ENCODE measurements at places on chromosomes 3 and 15.

GRCh38 chr3:190514413-190515153 lies 698 bp downstream of the IL1RAP start:
- peak; percentile 57 for DNase-seq

DNA sequence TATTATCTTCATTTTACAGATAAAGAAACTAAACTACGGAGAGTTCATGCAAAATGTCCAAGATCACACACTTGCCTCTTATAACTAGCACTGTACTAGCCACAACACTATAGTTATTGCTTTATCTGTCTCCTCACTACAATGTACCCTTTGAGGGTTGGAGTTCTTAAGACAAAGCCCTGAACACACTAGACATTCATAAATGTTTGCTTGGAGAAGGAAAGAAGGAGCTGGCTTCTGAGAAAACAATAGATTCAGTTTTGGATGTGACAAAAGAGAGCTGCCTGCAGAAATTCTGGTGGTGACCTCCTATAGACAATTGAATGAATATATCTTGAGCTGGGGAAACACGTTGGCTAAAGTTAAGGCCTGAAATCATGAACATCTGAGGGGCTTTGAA lies 169.9 kb upstream of the ARHGEF26 start:
- DNase-seq, result no peak

DNA sequence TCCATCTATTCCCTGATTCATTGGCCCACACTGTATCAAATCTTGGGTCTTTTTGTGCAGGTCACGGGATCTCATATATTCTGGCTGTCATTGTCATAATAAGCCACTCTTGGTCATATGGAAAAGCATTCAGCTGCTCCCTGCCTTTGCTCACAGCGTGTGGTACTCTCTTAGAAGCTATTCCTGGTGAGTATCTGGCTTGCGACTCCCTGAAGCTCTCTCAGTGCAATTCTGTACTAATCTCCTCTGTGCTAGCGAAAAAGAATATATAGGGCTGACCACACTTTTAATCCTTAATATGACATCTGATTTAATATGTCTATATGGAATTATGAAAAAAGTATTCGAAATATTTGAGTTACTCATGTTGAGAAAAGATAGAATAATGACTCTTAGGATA lies 440.8 kb upstream of the GBE1 start:
- DNase-seq, result no peak

DNA sequence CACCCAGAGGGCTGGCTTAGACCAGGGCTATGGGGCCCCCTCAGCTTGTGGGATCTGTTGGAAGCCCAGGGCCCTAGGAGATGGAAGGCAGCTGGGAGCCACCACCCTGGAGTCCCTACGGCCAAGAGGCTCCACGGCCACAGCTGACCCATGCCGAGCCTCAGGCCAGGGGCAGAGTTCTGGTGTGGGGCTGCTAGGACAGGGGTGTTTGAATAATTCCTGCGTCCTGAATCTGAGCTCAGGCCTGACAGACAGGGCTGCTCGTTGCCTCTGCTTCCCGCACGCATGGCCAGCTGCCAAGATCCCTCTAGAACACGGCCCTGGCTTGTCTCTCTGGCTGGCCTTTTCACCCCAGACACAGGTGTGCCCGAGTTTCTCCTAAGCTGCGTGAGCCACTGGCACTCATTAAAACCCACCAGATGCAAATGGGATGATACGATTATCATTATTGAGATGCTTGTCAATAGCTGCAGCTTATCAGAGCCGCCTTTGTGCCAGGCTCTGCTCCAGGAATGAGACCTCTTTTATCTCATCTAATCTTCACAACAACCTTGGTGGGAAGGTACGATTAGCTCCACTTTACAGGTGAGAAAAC lies 70.2 kb downstream of the EFCAB12 start:
- no peak for DNase-seq

- no peak for DNase-seq
These were observed 43.9 kb downstream of the CCNL1 start for GRCh38 chr3:157116017-157116416.

DNA sequence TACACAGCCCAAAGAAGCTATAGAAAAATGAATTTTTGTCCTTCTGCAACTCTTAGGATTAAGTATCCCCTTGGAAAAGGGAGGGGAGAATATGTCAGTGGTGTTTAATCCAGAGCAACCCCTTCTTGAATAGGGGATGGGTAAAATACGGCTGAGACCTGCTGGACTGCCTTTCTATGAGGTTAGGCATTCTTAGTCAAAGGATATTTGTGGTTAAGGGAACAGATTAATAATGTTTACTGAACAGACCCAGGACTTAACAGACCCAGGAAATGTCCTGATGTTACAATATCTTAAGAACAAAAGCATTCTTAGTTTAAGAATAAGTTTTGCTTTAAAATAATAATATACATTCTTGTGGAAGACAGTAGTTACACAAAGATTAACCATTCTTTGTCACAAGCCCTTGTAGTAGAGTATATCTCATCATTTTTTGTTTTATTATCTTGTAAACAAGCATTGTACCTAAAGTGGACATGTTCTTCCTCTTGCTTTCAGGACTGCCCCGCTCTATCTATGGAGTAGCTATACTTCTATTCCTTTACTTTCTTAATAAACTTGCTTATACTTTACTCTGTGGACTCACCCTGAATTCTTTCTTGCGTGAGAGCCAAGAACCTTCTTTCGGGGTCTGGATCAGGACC lies 43.8 kb upstream of the B3GALNT1 start:
- DNase-seq, result no peak

DNA sequence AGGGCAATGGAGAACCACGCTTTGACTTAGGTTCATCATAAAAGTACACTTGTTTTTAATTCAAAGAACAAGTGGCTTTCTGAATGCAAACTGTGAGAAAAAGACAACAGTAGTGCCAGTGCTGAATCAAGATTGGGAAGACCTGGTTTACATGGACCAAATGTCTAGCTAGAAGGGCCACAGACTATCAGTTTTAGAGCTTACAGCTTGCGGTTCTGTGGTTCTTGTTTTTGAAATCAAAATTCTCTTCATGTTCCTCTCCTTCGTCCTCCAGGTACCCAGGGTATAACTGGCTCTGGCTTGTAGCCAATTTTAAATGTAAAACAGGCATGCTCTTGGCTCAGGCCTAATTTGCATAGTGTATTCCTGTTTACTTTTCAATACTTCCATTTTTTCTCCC lies 124.6 kb downstream of the TGFBR2 start:
- no peak for DNase-seq

DNA sequence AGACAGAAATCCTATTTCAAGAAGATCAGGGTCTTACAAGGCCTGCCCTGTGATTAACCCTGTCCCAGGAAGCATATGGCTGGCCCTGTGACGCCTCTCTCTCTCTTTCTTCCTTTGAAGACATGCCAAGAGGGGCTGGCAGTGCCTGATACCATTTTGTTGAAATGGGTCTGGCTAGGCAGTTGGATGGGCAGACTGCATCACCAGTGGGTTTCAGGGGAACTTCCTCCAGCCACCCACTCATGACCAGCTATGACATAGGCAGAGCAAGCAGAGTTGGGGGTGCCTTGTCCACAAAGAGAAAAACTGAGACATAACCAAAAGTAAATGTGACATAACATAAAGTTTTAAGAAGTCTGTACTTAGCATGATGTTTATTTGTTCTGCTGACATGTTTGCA lies 31.4 kb upstream of the MANF start:
- DNase-seq, result peak; percentile 22

DNA sequence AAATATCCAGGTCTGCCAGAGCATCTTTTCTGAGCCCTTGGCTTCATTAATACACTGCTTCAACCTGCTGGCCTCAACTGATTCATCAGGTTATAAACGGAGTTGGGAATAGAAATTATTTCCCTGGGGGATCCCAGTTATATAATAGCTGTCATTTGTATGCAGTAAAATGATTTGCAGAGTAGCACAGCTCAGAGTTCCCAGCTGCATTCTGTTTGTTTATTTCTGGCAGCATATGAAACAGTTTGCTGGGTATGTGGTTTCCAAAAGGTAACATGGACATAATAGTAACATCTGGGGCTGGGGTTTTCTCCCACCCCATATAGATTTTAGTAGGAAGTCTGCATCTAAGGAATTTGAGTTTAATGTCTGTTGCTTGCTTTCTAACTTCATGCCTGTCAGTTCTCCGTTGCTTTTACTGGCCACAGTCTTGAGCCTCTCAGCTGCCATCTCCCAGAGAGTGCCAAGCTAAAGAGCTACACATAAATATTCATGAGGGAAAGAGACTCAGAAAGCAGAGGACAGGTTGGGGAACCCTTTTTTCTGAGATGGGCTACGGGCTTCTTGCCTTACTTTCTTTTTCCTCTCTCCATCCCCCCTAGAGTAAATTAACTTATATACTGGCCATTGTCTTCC lies 124.6 kb downstream of the TMEM108 start:
- DNase-seq, result no peak

- no peak for DNase-seq
These were observed 165.2 kb downstream of the ZPLD1 start for GRCh38 chr3:102599819-102600576.

DNA sequence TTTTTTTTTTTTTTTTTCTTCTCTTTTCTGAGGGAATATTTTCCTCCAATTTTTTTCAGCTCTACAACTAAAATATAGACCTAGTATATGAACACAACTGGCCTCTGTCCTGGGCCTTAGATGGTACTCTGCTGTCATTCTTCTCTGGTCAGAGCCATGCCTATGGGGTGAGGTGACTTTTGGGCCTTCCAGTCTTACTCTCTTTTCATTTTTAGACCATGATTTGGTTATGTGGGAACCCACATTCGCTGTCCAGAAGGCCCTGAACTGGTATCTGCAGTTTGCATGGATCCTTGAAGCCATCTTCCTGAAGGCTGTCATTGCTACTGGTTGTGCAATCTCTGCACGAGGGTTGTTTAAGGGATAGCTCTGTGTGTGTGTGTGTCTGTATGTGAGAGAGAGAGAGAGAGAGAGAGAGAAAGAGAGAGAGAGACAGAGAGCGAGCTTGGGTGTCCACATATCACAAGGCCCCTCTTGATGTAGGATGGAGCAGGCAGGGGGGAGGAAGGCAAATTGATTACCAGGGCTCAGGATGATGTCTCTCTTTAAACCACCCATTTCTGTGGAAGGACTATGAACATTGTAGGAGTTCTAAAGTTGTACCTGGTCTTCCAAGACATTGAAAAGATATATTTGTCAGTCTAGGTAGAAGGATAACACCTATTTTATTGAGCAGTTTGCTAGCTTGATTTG lies 6.9 kb downstream of the TGFBR2 start:
- DNase-seq, result no peak

- DNase-seq, result no peak
These were observed 95.3 kb upstream of the HES1 start for GRCh38 chr3:194040516-194041273.

DNA sequence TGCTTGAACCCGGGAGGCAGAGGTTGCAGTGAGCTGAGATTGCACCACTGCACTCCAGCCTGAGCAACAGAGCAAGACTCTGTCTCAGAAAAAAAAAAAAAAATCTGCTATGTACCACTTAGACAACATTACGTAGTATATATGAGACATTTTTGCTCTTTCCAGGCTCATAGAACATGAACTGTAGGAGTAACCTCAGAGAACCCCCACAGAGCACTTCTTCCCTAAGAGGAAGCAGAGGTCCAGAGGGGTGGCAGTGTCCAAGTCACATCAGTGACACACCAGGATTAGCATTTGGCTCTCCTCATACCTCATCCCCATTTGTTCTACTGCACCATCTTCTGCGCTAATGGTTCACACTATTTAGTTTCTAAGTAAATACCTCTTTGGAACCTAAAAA lies 33.7 kb downstream of the ARRDC4 start:
- DNase-seq, result peak; percentile 33

GRCh38 chr3:133280586-133280985 lies 119.3 kb upstream of the BFSP2 start:
- DNase-seq, result no peak

DNA sequence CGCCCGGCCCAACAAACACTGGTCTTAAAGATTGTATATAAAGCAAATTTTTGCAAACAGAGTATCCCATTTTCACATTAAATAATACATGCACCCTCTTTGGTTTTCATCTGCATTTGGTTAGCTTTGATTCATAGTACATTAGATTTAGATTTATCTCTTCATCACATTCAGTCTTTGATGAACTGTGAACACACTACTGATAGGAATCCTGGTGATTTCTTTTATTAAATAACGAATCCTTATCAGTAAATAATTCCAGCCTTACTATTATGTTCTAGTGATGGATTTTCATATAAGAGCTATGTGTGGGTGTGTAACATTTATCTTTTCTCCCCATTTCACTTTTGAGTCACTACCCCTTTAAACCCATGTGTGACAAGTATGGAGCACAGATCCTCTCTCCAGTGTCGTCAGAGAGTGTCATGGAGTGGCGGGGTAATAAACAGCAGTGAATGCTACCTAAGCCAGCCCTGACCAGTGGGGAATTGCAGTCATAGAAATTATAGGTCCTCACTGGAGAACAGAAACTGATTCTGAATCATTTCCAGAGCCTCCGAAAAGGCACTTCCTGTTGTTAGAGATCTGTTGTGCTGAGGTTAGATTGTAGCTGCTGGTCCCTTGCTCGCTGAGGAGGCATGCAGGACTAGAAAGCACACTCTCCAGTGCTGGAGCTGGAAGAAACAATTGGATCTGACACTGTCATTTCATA lies 22.0 kb downstream of the SLC7A14 start:
- no peak for DNase-seq

GRCh38 chr3:62965311-62965710 lies 90.1 kb upstream of the CADPS start:
- no peak for DNase-seq

- no peak for DNase-seq
These were observed 40.7 kb downstream of the RAB27A start for GRCh38 chr15:55248895-55249294.

GRCh38 chr15:93831641-93832040 lies 399.7 kb upstream of the MCTP2 start:
- no peak for DNase-seq
